ENCODE measurements at places on chromosomes 6 and 20. TPM values are rescaled to one million over a fixed set of nuclear protein-coding genes. Genes with fewer than 3 reads are reported as not detected.

The VWA7 gene
- total RNA-seq = 1.7 TPM

The HS3ST5 gene
- total RNA-seq = not detected

The SLC22A16 gene
- not detected for total RNA-seq

The MYLIP gene
- 2.4 TPM for total RNA-seq

The EYA2 gene
- total RNA-seq = 2.4 TPM

The SRMS gene
- total RNA-seq = 0.12 TPM

The LIN28B gene
- 1.4 TPM for total RNA-seq

The APOBEC2 gene
- total RNA-seq = not detected

The FLOT1 gene
- total RNA-seq = 92.0 TPM

The HCK gene
- total RNA-seq = 0.13 TPM

The C6orf15 gene
- total RNA-seq = 0.09 TPM

The OPN5 gene
- not detected for total RNA-seq

The IRAK1BP1 gene
- total RNA-seq = 0.65 TPM

The OLIG3 gene
- not detected for total RNA-seq

The CEBPB gene
- 294 TPM for total RNA-seq

The TULP4 gene
- 6.3 TPM for total RNA-seq

The PI16 gene
- total RNA-seq = not detected

The MYL9 gene
- 14.8 TPM for total RNA-seq

The ANKRD6 gene
- total RNA-seq = 2.0 TPM

The PDE7B gene
- 0.63 TPM for total RNA-seq

The NOX3 gene
- total RNA-seq = not detected

The TBPL1 gene
- total RNA-seq = 24.2 TPM

The MRAP2 gene
- total RNA-seq = 1.8 TPM

The MTHFD1L gene
- total RNA-seq = 45.7 TPM
